SK-N-SH treated with all-trans-retinoic acid at 6 μM for 48 hours (cell line): ENCODE measurements at places on chromosomes 3 and 15.

- no peak for ATAC-seq
Observed at GRCh38 chr3:10555263-10555662, 49.9 kb upstream of the ATP2B2 start.

DNA sequence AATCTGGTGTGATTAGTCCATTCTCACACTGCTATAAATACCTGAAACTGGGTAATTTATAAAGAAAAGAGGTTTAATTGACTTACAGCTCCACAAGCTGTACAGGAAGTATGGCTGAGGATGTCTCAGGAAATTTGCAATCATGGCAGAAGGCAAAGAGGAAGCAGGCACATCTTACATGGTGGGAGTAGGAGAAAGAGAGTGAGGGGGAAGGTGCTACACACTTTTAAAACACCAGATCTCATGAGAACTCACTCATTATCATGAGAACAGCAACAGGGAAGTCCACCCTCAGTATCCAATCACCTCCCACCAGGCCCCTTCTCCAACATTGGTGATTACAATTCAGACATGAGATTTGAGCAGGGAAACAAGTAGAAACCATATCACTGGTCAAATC is 24.0 kb upstream of the ACP3 start:
- no peak for ATAC-seq

GRCh38 chr3:113055201-113055600 is 64.4 kb downstream of the GTPBP8 start:
- no peak for ATAC-seq

GRCh38 chr3:64056606-64057180 is 33.4 kb upstream of the PSMD6 start:
- peak; percentile 26; the same call in 2 of the 3 replicates for ATAC-seq

DNA sequence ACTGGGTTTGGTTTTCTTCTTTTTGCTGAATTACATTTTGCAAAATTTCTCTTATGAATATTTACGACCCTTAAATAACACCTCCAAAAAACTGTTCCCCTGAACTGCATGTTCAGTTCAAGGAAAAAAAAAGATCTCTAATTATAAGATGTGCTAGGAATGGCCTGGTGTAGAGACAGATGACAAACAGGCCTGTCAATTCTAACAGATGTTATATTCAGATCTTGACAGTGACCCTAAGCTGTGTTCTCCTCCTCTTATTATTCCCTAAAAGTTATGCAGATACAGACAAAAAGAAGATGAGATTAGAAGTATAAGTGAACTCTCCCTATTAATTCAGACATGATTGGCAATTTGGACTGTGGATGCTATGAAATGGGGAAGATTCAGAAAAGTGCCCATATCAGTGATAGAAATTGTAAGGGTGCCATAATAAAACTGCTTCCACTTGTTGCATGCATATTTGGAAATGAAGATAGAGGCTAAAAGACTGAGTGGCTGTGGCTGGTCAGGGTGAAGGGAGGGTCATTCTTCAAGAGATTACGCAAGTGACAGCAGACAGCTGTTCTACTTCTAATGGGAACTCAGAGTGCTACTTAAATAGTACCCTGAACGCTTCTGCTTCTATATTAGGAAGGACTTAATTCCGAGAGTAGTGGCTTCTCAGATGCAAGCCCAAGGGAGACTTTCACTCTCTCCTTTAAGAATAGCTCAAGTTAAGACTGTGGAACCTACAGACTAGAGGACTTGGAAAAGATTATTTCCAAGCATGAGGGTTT is 75.5 kb downstream of the ADAMTS9 start:
- ATAC-seq: peak; percentile 72

- no peak for ATAC-seq
Observed at GRCh38 chr3:69767571-69767970, 28.3 kb downstream of the MITF start.

DNA sequence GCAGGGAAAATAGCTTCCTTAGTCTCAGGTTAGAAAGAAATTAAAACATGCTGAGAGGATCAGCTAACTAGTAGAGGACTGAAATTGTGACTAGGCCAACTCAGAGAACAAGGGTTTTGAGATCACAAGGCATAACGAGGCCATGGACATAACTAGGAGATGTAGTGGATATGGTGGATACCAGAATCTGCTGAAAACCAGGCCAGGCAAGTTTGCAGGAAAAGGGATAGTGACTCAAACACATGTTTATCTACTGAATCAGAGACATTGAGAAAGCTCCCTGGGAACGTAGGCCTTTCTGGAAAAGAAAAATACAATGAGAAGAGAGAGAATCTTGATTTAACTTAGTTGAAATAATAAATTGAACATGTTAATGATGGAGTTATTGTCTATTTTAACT is 326.5 kb upstream of the GBE1 start:
- ATAC-seq: peak; percentile 44; the same call in 2 of the 3 replicates

DNA sequence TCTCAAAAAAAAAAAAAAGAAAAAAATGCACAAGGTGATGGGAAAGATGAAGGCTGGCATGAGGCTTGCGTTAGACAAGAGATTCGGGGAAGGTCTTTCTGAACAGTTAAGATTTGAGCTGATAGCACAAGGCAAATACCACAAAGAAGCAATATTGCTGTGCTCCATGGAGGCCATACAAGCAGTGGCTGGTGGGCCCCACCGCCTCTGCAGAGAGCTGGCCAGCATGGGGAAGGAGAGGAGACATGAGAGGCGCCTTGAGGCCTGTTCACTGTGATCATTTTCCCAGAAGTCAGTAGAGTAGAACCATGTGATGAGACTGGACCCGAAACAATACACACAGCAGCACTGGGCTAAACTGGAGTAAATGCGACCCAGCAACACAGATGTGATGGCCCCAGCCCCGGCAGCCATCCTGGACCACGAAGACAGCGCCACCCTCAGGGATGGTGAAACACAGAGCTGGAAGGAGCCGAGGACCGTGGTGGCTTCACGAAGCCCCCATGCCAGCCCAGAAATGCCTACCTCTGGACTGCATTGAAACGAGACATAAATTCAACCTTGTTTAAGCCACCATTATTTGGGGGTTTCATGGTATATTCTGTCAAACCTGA is 5.5 kb downstream of the XXYLT1 start:
- no peak for ATAC-seq

GRCh38 chr15:95826412-95827195 is 503.9 kb upstream of the NR2F2 start:
- no peak for ATAC-seq

DNA sequence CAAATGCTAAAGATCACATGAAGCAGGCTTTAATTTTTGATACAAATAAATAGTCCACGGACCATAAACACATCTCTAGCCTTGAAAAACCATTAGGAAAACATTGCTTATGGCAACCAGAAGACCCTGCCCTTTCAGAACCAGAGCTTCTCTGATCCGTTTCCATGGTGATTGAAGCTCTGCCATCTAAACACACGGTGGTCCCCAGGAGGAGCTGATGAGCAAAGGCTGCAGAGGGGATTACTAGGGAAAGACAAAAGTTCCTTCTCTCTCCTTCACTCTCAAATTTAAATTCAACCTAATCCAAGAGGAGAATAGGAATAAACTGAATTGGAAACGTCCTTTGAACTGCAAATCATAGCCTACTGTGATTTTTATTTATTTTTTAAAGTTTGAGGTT is 122.0 kb upstream of the ATP10A start:
- no peak for ATAC-seq

GRCh38 chr3:108863799-108864135 is 41.2 kb downstream of the TRAT1 start:
- ATAC-seq: peak; percentile 56

- ATAC-seq: no peak
Observed at GRCh38 chr3:57003676-57004075, 56.8 kb upstream of the SPATA12 start.

GRCh38 chr3:57152151-57153143 is 12.7 kb downstream of the IL17RD start:
- ATAC-seq: peak; percentile 3; the same call in 1 of the 3 replicates

- no peak for ATAC-seq
Observed at GRCh38 chr15:90610190-90610589, 80.5 kb downstream of the CRTC3 start.

DNA sequence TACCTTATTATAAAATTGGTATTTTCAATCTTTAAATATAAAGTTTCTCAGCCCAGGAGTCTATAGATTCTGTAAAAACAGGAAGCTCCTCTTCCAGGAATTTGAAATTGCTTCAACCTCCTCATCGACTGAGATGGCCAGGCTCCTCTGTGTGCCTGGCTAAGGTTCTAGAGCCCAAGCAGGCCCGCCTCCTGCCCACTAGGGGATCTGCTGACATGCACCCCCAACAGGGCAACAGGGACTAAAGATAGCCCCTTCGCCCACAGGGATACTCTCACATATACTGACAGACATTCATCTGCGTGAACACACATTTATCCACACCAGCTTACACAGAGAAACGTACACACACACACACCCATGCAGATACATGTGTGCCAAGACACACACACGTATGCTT is 183.1 kb upstream of the TLE3 start:
- no peak for ATAC-seq

GRCh38 chr3:178156301-178156700 is 379.9 kb upstream of the KCNMB2 start:
- ATAC-seq: no peak

GRCh38 chr3:44555723-44556122 is 730 bp downstream of the ZKSCAN7 start:
- peak; percentile 38 for ATAC-seq

- no peak for ATAC-seq
Observed at GRCh38 chr15:85151861-85152260, 170.2 kb downstream of the PDE8A start.

DNA sequence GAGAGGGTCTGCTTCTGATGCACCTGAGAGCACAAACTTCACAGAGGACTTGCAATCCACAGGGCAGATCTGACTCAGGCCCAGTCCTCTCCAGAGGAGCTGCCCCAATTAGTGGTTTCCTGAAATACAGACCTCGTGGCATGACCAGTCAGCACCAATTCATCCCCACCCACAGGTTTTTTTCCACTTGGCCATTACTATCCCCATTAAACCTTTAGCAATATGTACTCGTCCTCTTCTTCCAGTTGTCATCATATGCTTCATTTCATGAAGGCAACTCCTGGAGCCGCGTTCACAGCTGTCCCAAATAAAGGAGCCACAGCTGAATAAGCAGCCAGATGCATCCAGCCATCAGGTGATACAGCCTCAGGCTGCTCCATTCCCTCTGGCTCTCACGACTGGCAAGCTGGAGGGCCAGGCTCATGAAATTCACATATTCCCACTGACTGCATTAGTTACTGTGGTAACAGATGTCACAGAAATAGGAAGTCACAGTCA is 163.1 kb downstream of the FMN1 start:
- ATAC-seq: peak; percentile 15

GRCh38 chr15:62624547-62625378 is 417.8 kb upstream of the TPM1 start:
- ATAC-seq: peak; percentile 72

DNA sequence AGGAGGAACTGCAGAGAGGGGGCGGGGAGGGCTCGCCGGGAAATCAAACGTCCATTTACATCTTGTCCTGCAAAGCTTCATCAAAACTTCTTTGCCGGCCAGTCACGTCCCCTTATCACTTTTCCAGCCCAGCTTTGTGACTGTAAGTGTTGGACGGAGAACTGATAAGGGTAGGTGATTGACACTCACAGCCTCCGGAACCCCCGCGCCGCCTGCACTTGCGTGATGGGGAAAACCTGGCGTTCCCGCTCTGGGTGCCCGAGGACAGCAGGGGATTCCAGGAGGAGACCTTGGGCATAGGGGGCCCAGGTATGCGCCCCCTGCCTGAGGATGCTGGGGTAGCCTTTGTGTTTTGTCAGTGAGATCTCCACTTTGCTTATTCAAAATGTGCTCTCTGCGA is 72.8 kb upstream of the ANKRD34C start:
- ATAC-seq: no peak

DNA sequence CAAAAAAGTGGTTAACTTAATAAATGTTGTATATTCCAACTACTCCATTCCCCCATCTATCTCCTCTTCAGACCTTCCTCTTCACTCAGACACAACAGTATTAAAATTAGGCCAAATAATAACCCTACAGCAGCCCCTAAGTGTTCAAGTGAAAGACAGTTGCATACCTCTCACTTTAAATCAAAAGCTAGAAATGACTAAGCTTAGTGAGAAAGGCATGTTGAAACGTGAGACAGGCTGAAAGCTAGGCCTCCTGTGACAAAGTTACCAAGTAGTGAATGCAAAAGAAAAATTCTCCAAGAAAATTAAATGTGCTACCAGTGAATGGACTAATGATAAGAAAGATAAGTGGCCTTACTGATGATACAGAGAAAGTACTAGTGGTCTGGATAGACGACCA is 71.7 kb downstream of the ANKRD28 start:
- ATAC-seq: peak; percentile 69

DNA sequence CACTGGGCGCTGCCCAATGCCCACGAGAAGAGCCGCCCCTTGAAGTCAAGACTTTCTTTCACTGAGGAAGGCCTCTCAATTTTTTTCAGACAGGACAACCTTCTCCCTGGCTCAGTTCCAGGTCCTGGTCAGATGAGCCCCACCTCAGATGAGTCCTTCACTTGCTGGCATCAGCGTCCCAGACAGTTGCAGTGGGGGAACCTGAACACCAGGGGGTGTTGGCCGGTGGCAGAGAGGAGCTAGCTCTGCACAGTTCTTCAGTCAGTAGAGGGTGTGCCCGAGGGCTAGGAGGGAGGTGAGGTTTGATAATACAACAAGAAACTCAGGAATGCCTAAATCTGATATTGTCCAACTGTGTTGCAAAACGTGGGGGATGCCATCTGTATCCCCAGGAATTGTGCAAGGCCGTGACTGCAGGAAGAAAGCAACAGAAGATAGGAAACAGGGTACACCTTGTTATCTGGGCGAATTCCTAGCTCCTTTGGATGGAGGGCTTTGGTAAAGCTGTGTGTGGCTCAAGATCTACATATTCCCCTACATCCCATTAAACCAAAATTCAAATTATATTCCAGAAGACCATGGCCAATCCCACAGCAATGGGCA is 34.3 kb downstream of the CCR3 start:
- ATAC-seq: no peak

DNA sequence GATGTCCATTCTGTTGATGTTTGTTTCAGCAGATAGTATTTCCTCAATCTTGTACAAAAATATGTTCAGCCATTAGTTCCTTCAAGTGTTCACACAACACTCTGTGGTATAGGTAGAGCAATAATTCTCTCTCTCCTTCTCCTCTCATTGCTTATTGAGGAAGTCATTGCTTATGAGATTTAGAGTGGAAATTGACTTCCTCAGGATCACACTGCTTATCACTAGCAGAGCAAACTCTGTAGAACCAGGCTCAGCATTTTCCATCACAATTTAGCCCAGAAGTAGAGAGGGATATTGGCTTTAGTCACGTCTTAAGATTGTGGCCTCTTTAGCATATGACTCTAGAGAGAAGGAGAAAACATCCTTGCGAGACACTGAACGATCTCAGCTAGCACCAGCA is 31.2 kb downstream of the RAB11A start:
- ATAC-seq: no peak

DNA sequence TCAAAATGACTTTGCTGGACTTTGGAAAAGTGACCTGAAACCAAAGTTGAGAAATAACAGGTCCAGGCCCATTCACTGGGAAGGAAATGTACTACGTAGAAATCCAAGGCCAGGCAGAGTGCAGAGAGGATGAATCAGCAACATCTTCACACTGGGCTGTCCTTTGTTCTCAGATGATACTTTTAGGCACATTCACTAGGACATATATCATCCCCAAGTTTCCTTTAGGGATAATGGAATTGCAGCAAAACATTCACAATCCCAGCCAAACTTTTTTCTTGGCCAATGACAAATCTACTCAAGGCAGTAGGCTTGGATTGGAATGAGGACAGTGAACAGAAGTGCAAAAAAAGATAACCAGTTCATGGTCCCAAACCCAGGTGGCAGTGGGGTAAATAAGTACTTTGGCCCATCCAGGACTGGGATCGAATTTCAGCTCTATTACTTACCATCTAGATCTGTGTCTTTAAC is 75.1 kb downstream of the CLDN11 start:
- peak; percentile 90 for ATAC-seq
